ENCODE measurements at places on chromosomes 11 and 22. TPM values are rescaled to one million over a fixed set of nuclear protein-coding genes. Genes with fewer than 3 reads are reported as not detected.

SORL1 gene
- 441 TPM for total RNA-seq

NLRP14 gene
- not detected for total RNA-seq

DNA sequence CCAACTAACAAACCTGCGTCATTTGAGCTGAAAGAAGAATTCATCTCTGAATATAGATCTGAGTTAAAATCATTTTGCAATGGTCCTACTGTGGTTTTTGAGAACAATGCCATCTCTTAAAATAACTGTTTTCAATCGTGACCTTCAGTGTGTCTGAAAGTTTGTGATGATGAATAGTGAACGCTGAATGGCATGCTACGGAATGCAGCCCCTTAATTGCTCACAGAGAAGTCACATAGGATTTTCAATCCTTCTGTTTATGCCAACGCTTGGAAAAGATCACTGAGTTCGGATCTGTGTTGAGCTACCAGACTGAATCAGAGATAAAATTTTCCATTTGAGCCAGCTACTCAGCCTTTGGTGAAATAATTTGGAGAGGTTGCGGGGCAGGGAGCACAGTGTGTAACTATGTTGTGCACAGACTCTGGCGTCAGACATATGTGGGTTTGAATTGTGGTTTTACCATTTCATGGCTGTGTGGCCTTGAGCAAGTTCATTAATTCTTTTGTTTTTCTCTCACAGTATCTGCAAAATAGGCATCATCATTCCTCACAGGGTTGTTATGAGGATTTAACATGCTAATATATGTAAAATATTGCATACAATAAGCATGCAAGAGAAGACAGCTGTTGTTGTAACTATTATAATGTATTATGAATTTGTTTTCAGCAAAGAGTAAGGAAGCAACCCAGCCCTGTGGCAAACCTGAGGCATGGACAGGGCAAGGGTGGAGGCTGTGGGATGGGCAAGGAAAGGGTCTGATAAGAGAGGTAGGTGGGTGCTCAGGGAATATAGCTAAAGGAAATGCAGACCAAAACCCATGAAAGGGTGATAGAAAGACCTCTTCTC is 679.9 kb downstream of the KCNA4 start:
- H3K36me3 ChIP-seq: no peaks in the 10 kb centered on the region
- no peak overlapping the region for H3K4me3 ChIP-seq
- no peak overlapping the region for H3K27ac ChIP-seq
- H3K27me3 ChIP-seq: no peaks in the 10 kb centered on the region

DNA sequence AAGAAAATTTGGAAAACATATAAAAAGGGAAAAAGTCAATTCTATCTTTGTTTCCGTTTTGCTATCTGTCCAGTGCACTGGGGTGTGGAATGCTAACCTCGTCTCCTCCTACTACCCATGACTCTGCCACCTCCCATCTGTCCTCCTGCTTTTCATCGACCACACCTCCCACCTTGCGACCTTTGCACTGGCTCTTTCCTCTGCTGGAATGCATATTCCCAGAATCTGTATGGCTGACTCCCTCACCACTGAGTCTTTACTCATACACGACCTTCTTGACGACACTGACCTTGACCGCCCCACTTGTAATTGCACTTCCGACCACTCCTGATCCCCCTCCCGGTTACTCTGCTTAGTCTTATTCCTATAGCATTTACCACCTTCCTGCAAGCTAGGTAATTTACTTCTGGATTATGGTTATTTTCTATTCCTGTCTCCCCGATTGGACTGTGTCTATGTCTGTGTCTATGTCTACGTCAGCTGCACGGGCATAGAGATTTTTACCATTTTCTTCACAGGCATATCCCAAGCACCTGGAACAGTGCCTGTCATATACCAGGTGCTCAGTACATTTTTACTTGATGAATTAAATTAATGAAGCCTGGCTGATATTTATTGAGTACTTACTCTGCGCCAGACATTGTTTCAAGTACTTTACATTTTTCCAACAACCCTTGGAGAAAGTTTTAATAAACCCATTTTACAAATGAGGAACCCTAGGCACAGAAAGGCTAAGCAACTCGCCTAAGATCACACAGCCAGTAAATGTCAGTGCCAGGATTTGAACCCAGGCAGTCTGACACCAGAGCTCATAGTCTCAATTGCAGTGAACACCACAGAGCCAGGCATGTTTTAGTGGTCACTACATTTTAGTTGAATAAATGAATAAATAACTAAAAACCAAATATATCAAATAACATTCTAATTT is 89.3 kb upstream of the SLC22A12 start:
- no peak overlapping the region for H3K27ac ChIP-seq
- peaks cover 3% of the 10 kb centered on the region for H3K27me3 ChIP-seq
- H3K4me1 ChIP-seq: no peaks in the 10 kb centered on the region
- DNase-seq: no peak
- no peak overlapping the region for H3K4me3 ChIP-seq
- H3K36me3 ChIP-seq: no peaks in the 10 kb centered on the region

- H3K27me3 ChIP-seq: no peaks in the 10 kb centered on the region
- no peak for DNase-seq
- no peaks in the 10 kb centered on the region for H3K36me3 ChIP-seq
- no peaks in the 10 kb centered on the region for H3K4me1 ChIP-seq
- no peak overlapping the region for H3K4me3 ChIP-seq
Measured at GRCh38 chr22:38523029-38523428, 16.9 kb upstream of the DDX17 start.

DNA sequence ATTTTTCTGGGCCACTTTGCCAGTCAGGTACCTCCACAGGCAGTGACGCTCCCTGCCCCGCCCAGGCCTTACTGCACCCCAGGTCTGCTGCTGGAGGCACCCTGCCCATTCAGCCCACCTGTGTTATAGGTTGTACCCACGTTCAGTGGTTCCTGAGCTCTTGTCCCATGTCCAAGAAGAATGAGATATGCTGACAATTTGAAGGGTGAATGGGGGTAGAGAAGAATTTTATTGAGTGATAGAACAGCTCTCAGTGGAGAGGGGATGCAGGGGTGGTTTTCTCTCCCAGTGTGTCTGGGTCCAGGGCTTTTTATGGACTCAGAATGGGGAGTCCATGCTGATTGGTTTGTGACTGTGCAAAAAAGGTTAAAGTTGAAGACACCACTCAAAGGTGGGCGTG is 149.7 kb downstream of the LDLRAD3 start:
- peaks cover 8% of the 10 kb centered on the region for H3K27me3 ChIP-seq
- H3K27ac ChIP-seq: no peak overlapping the region
- no peaks in the 10 kb centered on the region for H3K36me3 ChIP-seq
- no peak for DNase-seq

DNA sequence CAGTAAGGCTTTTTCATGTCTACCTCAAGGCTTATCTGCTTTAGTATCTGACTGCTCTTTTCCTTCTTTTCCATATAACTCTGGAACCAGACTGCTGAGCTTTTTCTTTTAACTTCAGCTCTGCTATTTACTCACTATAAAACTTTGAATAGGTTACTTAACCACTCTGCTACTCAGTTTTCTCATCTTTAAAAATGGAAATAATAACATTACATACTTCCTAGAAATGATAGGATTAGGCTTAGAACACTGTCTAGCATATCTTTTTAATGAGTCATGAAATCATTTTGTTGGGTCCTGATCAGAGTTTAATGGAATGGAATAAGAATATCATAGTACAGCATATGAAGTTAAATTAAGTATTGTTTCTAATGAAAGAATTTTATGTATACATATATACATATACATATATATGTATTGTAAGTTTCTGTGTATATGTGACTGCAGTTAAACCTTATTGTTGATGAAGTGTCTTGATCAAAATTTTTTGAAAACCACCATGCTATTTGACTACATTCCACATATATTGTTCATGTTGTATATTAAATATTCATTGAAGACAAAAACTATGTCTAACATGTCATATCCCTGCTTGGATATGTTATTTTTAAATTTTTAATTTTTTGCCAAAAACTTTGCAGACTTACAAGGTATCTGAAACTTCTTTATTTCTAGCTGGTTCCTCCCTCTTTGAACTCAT is 120.2 kb downstream of the METTL15 start:
- no peak overlapping the region for H3K4me3 ChIP-seq
- no peaks in the 10 kb centered on the region for H3K36me3 ChIP-seq
- H3K27me3 ChIP-seq: no peaks in the 10 kb centered on the region
- no peak for DNase-seq
- H3K4me1 ChIP-seq: no peaks in the 10 kb centered on the region

Data from CD4-positive, CD25-positive, alpha-beta regulatory T cell (primary cell).